ENCODE measurements at places on chromosomes 3 and 15. TPM values are rescaled to one million over a fixed set of nuclear protein-coding genes. Genes with fewer than 3 reads are reported as not detected.

DNA sequence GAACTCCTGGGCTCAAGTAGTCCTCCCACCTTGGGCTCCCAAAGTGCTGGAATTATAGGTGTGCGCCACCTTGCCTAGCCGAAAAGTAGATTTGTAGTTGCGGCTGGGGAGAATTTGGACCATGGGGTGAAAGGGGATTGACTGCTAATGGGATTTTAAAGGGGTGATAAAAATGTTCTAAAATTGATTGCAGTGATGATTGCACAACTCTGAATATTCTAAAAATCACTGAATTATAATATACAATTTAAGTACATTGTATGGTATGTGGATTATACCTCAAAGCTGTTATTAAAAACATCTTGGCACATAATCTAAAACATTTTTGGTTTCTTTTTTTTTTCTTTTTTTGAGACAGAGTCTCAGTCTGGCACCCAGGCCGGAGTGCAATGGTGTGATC is 3.9 kb downstream of the PRC1 start:
- DNase-seq = no peak

- DNase-seq = no peak
Measured at GRCh38 chr3:54376939-54377578, 254.7 kb downstream of the CACNA2D3 start.

- no peak for DNase-seq
Measured at GRCh38 chr3:48571938-48572337, 8.4 kb upstream of the UCN2 start.

- no peak for DNase-seq
Measured at GRCh38 chr15:96625256-96625655, 294.8 kb downstream of the NR2F2 start.

GRCh38 chr15:101608201-101608600 is 44.0 kb downstream of the TM2D3 start:
- DNase-seq = no peak

DNA sequence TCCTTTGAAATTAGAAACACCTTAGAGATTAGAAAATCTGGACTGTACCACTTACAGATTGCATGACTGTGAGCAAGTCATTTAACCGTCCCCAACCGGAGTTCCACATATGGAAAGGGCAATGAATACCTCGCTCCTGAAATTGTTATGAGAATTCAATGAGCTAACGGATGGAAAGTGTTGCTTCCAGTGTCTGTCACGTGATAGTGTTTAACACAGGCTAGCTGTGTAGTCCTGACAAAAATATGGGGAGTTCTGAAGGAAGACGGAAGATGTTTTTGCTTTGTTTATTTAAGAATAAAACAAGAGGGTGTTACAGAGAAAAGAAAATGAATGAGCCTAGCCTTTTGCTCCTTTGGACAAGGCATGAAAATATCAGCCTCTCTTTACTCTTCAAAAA is 150.7 kb upstream of the SEMA6D start:
- no peak for DNase-seq

- peak; percentile 74 for DNase-seq
Measured at GRCh38 chr3:194871864-194872668, 186.4 kb downstream of the FAM43A start.

GRCh38 chr3:133282236-133282635 is 117.6 kb upstream of the BFSP2 start:
- DNase-seq = peak; percentile 19

DNA sequence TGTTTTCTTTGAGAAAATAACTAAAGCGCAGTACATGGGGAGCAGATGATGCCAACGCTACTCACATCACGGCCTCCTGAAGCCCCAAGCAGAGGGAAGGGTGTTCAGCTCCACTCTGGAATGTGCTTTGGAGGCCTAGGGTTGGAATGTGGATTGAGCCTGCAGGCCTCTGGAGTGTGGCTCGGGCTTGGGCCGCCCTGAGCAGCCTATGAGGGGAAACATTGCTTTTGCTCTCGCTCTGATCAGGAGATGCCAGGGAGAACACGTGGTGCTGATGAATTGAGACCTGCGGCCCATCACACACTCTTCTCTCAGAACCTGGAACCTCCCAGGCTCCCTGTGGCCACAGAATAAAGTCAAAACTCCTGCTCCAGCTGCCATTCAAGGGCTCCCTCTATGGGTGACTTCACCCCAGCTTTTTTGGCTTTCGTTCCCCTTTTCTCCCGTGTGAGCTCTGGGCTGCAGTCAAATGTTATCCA is 23.3 kb downstream of the CCDC13 start:
- peak; percentile 57 for DNase-seq

DNA sequence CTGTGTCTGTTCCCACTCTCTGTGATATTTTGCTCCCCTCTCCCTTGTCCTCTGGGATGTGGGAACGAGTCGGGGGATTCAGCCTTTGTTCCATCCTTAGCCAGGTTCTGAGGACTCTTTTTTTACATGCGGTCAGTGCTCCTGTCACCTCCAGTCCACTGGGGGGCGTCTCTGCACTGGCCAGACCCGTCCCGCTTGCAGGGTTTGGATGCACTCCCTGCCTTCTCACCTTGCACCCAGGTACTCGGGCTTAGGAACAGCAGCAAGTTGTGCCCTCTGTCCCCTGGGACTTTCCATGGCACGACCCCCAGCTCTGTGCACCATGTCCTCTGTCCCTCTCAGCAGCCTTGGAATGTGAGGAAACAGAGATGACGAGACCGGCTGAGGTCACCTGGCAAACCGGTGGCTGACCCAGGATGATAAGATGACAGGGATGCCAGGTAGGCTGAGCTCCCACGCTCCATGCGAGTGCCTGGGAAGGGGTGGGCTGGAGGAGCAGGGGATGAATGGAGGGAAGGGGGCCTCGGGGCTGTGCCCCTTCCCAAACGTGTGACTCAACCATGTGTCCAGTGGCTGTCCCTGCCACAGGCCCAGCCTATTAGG is 27.3 kb upstream of the FGD5 start:
- peak; percentile 64 for DNase-seq

- DNase-seq = peak; percentile 27
Measured at GRCh38 chr3:45366290-45366689, 22.1 kb upstream of the LARS2 start.

GRCh38 chr3:152383136-152383606 is 114.4 kb downstream of the MBNL1 start:
- no peak for DNase-seq

DNA sequence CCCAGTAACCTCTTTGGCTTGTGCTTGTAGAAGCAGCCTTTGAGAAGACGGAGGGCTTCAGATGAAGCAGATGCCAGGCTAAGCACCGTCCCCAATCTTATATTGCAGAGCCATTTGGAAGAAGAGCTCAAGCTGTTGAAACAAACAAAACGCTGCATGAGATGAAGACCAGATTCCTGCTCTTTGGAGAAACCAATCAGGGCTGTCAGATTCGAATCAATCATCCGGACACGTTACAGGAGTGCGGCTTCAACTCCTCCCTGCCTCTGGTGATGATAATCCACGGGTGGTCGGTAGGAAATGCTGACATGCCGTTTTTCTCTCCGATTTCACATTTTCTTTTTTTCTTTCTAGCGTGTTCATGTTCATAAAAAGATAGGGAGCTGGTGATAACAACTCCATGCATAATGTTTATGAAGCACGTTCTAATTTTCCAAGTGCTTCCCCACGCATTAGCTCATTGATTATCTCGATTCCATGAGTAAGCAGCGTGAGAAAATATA is 106.5 kb downstream of the LIPC start:
- no peak for DNase-seq

DNA sequence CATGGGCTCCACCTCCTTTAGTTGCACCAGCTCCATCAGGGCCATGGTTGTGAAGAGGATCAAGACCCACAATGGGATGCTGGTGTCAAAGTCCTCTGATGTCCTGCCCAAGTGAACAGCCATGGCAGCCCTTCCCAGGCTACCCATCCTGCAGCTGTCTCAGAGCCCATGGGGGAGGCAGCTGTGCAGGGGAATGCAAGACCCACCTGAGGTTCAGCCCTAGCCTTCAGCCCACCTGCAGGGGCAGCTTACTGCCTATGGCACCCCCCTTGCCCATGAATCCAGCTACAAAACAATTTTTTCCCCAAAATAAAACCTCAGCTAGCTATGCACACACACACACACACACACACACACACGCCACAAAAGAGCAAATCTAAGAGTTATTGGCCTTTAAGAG is 48.2 kb upstream of the POU1F1 start:
- DNase-seq = no peak

- no peak for DNase-seq
Measured at GRCh38 chr3:23659840-23660430, 145.8 kb upstream of the UBE2E1 start.

- DNase-seq = no peak
Measured at GRCh38 chr15:89400116-89400781, 65.6 kb upstream of the POLG start.

DNA sequence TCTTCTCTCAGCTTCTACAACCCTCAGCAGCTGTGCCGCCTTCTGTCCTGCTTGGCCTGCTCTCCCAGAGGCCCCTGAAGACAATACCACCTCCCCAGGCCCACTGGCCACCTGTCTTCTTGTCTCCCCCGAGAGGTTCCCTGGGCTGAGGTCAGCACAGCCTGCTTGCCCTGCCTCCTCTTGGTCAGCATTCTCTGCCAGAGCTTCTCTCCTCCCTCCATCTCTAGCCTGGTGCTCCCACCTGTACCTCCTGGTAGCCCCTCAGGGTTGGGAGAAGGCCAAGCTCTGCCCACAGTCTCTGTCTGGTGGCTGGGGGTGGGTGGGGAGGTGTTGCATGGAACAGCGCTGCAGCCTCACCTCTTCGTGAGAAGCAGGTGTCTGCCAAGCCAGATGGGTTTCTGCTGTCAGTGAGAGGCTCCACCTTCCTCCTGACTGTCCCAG is 5.6 kb upstream of the ISLR start:
- DNase-seq = no peak

Gene CNTN6
- not detected for total RNA-seq

Gene HRG
- total RNA-seq = not detected

Gene CCR9
- not detected for total RNA-seq

Gene RABL3
- total RNA-seq = 22.6 TPM

Gene C3orf33
- total RNA-seq = 2.1 TPM

Gene A4GNT
- total RNA-seq = not detected
